ENCODE measurements at places on chromosomes 3 and 15.

DNA sequence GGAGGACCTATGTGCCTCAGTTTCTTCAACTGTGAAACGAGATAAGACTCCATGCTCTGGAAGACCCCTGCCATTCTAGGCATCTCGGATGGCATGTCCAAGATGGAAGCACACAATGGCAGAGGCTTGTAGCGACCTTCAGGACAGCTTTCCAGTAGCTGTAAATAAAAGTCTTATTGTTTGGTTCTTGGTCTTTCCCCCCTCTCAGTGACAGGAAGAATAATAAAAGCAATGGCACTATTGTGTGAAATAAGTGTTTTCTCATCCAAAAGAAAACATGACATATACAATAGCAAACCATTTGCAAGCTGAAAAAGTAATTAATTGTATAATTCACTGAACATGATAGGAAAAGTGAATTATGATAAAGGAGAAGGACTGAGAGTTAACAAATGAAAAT lies 32.5 kb upstream of the CD47 start:
- DNase-seq: no peak

DNA sequence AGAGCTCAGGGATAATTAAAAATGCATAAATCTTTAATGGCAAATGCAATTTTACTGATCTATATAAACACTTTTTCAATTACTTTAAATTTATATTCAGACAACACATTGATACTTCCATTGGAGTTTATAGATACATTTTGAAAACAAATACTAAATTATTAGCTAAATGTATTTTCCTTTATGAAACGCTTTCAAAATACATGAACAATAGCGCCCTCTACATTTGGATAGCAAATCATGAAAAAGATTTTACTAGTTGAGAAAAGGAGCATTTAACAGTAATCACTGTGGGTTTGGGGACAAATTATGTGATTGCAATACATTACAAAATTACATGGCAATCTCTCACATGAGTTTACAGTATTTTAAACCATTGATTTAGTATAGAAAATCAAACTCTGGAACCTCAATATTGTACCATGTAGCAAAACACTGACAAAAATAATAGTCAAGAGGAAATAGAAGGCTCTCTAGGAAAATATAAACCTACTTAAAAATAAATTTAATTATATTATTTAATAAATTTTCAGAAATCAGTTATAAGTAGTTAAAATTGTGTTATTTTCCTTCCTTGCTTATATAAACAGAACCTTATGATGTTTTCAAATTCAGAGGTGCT lies 207.9 kb downstream of the ZIC1 start:
- DNase-seq: peak; percentile 75

DNA sequence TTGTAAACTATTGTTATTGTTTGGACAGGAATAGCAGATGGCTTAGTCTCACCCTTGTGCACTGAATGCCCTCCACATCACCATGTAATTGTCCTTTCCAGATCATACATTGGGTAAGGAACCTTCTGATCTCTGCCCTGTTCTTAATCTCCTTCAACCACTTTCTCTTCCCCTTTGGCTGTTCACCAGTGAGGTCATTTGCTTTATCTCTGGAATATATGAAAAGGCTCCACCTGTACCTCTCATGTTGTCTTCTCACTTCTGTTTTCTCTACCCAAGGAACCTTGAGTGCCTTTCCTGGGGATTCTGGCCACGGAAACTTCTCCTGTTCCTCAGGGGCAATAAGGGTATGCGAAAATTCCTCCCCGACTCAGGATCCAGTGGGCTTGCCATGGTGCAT lies 28.5 kb downstream of the MCTP2 start:
- no peak for DNase-seq

DNA sequence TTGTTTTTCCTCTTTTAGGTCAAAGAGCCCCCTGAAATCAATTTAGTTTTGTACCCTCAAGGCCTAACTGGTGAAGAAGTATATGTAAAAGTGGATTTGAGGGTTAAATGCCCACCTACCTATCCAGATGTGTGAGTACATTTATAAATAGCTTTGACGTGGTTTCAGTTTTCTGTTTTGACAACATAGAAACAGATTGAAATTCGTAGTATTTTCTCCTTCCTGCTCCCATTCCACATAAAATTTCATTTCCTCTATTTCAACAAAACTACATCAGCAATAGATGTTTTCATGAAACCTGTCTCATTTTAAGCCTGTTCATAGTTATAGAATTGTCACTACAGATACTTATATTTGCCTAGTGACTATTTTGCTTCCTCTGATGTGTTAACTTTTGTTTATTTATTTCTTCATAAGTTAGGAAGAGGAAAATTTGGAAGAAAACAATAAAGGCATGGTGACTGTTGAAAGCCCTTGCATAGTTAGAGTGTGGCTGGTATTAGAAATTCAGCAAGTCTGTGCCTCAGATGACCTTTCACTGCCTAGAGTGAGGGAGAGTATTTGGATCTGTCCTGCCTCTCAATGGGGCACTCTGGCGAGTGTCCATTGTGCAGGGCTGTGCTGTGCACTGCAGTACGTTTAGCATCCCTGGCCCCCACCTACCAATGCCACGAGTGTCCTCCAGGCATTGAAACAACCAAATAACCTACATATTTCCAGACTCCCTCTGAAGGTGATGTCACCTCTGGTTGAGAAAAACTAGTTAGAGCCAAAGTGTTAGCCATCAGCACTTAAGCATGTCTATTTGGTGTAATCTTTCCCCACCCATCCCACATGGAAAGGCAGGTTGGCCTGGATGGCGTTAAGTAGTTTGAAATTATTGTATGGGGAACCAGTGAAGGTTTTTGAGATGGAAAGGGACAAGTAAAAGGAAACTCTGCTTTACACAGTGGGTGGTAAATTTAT lies 5.9 kb downstream of the EIF2AK4 start:
- no peak for DNase-seq

DNA sequence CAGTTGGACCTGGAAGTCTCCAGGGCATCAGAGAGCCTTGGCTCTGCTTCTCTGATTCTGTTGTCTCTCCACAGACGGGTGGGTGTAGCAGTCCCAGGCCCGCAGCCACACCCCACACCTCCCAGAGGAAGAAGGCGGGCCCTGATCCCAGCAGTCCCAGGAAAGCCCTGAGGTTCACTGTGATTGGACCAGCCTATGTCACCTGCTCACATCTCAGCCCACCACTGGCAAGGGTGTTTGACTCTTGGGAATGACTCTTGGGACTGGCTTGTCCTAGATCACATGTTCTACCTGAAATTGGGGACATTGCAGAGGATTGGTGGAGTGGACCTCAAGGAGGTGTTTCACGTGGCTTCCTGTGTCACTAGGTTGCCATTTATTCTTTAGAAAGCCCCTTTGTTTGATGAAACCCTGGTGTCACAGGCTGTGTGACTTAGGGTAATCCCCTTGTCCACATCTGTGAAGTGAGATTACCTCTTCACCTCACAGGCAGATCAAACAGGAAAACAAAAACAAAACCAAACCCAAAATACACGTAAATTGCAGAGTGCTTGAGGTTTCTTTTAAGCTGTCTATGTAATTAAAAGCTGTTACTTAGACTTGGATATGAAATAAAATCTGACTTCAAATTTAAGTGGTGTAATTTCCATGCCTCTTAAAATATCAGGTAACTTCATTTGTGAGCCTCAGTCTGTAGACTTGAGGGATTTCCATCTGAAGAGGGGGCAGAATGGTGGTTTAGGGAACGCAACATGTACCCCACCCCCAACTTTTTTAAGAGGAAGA lies 26.7 kb downstream of the FLNB start:
- DNase-seq: peak; percentile 54
